ENCODE measurements at places on chromosomes 13 and 19. TPM values are rescaled to one million over a fixed set of nuclear protein-coding genes. Genes with fewer than 3 reads are reported as not detected.

KCTD4 gene
- total RNA-seq, result not detected

CEACAM7 gene
- total RNA-seq, result 0.17 TPM

SLC25A30 gene
- total RNA-seq, result 53.7 TPM

PPM1N gene
- total RNA-seq, result 0.60 TPM

SMG9 gene
- 9.0 TPM for total RNA-seq

COL5A3 gene
- total RNA-seq, result 0.23 TPM

SOX1 gene
- not detected for total RNA-seq

BEST2 gene
- not detected for total RNA-seq

CACNG6 gene
- total RNA-seq, result 0.84 TPM

MED25 gene
- 34.4 TPM for total RNA-seq

ZNF302 gene
- 19.4 TPM for total RNA-seq

MCEMP1 gene
- total RNA-seq, result not detected

SGCG gene
- total RNA-seq, result not detected

GPR12 gene
- total RNA-seq, result not detected

TMIGD2 gene
- total RNA-seq, result not detected

CLEC17A gene
- not detected for total RNA-seq

ZNF552 gene
- 7.4 TPM for total RNA-seq

PLIN5 gene
- total RNA-seq, result 11.7 TPM

MRI1 gene
- total RNA-seq, result 51.8 TPM

ZNF587B gene
- total RNA-seq, result 27.2 TPM

TNFAIP8L1 gene
- 70.1 TPM for total RNA-seq

TMEM190 gene
- total RNA-seq, result not detected

MYO1F gene
- 0.14 TPM for total RNA-seq

ZNF813 gene
- total RNA-seq, result 5.3 TPM
